ENCODE measurements at places on chromosomes 5 and 9.

GRCh38 chr9:82091610-82092009 is 103.0 kb downstream of the SPATA31D1 start:
- no peak for DNase-seq

- DNase-seq: no peak
Observed at GRCh38 chr5:83914199-83914598, 193.5 kb upstream of the HAPLN1 start.

DNA sequence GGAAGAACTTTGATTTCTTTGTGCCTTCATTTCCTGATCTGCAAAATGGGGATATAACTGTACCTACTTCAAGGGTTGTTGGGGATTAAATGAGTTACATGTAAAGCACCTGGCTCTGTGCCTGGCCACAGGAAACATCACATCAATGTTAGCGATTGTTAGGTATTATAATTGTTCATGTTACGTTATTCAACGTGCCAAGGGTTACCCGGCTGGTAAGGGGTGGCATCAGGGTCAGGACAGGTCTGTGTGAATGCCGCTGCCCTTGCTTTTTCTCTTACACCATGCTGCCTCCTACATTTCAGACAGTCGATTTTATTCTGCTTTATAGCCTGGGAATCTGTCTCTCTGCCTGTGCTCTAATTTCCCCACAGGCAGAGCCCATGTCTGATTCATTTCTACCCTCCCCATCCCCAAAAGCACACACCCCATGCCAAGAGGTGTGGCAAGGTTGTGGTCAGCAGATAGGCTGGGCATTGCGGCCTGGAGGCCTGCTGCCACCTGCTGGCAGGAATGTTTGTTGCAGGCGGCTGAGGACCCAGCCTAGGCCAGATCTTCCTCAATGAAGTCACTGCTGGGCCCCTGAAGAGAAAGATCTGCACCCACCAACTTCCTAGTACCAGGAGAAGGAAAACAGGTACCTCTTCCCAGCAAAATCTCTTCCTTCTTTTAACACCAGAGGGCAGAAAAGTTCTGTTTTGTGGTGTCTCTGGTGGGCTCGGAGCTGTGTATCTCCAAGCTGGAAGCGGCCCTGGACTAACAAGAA is 5.3 kb downstream of the ANKS6 start:
- DNase-seq: peak; percentile 98

DNA sequence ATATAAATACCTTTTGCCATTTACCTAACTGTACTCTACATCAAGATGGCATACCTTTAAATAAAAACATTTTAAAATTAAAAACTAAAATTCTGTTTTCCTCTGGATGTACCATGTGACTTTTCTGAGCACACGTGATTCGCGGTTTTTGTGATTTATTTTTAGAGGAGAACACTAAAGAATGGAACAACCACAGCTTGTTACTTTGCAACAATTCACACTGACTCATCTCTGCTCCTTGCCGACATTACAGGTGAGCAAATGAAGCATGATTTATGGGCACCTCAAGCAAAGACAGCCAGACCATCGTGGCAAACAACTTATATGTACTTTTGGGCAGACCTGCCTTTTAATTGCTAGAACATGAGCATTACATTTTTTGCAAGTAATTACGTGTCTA is 61.3 kb downstream of the GDA start:
- DNase-seq: peak; percentile 72

GRCh38 chr9:12276505-12276904 is 416.7 kb upstream of the TYRP1 start:
- DNase-seq: no peak

All from MCF 10A (cell line).